ENCODE measurements at places on chromosomes 2 and 18.

DNA sequence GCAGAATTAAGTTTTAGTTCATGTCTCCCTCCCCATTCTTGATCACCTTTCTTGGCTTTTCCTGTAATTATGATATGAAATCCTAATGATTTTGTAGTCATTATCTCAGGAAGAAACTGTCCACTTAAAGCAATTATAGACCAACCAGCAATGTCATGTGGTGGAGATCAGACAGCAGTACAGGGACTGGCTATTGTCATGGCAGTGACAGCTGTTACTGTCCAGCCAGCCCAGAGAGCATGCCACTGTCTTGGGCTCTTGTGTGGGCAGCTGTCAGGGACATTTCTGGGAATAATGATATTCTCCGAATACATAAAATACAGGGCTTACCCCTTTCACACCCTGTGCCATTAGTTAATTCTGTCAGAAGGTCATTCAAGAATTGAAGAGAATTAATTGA lies 355.3 kb upstream of the RAB12 start:
- DNase-seq = no peak

DNA sequence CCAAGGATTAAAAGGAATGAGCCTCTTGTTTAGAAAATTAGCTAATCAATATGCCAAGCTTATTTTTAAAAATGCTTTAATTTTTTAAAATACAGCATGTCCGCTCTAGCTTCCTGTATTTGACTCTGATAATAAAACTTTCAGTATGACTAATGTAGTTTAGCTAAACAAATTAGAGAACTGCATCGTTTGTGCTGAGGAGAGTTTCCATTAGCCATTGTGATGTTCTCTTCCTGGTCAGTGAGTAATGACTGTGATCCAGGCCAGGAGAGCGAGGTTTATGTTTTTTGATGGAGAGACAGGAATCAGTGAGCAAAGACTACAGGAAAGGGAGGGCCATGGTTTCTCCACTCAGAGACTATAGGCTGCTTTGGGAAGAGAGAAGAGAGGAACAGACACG lies 237.2 kb upstream of the ETAA1 start:
- DNase-seq = no peak

DNA sequence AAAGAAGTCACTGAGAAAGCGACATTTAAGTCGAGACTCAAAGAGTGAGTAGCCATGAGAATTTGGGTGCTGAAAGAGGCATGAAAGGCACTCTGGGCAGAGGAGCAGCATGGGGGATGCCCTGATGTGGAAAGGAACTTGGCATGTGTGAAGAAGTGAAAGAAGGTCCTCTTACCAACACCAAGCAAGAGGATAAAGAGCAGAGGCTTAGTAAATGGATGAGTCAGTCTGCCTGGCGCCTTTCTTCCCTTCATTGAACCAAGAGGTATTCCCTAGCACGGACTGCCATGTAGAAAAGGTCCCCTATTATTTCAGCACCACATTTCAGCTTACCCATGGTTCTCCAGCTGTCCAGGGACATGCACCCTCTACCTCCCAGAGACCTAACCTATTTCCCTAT lies 221.1 kb upstream of the NRP2 start:
- DNase-seq = no peak

DNA sequence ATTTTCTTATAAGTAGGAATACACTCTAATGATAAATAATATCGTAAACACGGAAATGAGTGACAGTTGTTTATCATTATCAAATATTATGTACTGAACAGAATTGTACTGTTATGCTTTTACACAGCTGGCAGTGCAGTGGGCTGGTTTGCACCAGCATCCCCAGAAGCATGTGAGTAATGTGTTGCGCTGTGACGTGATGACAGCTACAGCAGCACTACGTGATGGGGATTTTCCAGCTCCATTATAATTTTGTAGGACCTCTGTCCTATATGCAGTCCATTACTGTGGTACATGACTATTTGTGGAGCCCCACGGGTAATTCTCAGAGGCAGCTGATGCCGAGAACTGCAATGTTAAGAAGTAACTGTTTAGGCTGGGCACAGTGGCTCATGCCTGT lies 77.3 kb upstream of the ATG16L1 start:
- DNase-seq = no peak

DNA sequence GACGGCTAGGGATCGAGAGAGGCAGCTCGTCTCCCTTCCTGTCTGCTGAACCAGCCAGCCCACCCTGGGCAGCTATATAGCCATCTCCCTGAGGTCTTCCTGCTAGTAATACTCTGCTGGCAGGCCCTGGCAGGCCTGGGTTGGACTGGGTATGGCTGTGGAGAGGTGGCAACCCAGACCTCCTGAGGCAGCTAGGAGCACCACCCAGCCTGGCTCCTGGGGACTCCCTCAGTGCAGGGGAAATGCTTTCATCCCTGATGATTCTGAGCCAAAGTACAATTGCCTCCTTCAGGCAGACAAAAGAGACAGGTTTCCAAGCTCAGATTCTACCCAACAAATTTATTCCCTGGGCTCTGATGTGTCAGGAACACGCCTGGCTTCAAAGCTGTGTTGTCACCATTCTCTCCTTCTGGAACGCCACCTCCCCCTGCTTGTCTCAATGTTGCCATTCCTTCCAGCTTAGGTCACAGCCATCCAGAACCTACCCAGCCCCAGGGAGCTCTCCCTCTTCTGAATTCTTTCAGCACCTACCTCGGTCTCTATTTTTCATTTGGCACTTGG lies 4.7 kb upstream of the DNAJB2 start:
- DNase-seq = no peak

DNA sequence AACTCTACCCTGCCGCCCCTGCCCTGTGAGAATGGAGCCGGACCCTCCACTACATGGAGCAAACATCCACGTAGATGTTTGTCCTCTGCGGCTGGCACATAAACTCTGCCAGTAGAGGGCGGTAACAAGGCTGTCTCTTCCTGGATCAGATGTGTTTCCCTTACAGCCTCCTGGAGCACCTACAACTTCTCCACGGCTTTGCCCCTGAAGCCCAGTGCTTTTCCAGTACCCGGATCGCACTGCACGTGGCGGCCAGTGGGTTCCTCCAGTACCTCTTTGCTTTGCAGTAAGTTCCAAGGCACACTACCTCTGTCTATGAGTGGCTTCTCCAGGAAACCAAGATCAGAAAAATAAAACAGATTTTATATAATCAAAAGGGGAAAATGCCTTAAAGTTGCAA lies 651.3 kb downstream of the DCDC2C start:
- no peak for DNase-seq

- no peak for DNase-seq
Measured at GRCh38 chr18:22034276-22034675, 135.1 kb upstream of the GATA6 start.

DNA sequence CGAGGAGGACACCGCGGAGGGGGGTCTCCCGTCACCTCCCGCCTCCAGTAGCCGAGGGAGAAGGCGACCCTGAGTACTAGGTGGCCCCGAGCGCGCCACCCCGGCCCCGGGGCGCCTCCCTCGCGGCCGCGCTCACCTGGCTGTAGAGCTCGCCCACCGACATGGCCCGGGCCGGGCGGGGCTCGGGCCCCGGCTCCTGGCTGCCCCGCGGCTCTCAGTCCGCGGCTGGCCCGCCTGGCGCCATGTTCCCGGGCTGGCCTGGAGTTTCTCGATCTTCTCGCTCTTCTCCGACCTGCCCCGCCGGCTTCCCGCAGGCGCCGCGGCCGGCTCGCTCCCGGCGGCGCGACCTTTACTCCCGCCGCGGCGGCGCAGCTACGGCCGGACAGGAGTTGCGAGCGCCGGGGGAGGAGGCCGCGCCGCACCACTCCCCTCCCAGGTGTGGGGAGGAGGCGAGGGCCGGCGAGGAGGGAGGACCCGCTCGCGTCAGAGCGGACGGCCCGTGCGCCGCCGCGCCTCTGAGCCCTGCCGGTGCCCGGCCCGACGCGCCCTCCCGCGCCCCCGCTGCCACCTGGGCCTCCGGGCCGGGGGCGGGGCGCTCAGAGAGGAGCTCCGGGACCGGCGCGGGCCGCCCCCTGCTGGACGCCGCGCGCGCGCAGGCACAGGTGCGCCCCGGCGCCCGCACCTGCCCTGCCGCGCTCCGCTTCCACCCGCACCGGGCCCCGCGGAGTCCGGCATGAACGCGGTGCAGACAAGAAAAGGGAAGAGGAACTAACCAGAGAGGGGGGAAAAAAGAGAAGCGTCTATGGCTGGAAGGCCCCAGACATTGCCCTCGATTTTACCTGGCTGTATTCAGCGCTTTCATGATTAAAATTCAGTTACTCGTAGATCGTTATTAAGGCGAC lies at the start of gene MYO5B:
Gene MYO5B, minus strand, starts transcription at position 517 of the 902 bp plus-strand sequence. Its CDS starts 354 bp downstream, at position 163.
- peak; percentile 27 for DNase-seq

Measured in activated CD4-positive, alpha-beta T cell treated with anti-CD3 and anti-CD28 coated beads for 24 hours (primary cell).